HT-29 (cell line): ENCODE measurements at places on chromosomes 4 and X.

- DNase-seq: no peak
Measured at GRCh38 chrX:38939067-38939466, 137.8 kb downstream of the MID1IP1 start.

DNA sequence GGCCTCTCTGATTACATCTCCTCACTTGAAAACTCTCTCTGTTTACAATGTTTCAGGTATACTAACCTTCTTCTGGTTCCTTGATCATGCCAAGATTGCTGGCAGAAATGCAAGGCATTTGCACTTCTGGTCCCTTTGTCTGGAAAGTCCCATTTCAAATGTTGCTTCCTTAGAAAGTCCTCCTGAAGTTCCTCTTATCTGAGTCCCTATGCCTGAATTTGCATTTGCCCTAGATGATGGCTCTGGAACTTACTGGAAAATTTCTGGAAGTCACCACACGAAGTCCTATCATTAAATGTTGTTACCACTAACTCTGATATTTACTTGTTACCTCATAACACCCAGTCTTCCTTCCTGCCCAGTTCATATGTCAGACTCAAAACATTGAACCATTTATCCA is 176.4 kb downstream of the EFHC2 start:
- no peak for DNase-seq

- DNase-seq: no peak
Measured at GRCh38 chr4:59161249-59161648, 2038.9 kb upstream of the ADGRL3 start.

- peak; percentile 13 for DNase-seq
Measured at GRCh38 chr4:173317004-173317403, 17.2 kb downstream of the HMGB2 start.

DNA sequence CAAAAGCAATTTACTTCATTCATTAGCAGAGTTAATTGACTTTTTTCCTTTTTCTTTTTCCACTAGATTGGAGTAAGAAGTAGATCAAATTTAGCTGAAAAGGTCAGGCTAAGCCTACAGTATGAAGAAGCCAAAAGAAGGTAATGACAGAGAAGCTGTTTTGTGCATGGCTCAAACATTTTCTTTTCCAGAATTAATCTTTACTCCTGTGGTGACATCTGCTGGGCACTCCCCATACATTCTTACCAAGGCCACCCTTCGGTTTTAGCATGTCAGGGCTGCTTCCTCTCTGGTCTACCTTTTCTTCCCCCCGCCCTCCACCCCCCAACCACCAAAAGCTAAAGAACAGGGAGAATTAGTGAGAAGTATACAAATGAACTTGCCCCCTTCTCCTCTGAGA is 70.2 kb downstream of the CLDN22 start:
- DNase-seq: peak; percentile 57

GRCh38 chrX:71053217-71053621 is 14.9 kb downstream of the SNX12 start:
- DNase-seq: no peak

GRCh38 chr4:78645853-78646757 is 94.5 kb downstream of the ANXA3 start:
- peak; percentile 44 for DNase-seq

- DNase-seq: no peak
Measured at GRCh38 chrX:6891404-6891803, 256.1 kb upstream of the STS start.

- no peak for DNase-seq
Measured at GRCh38 chrX:10936976-10937375, 174.2 kb upstream of the HCCS start.

DNA sequence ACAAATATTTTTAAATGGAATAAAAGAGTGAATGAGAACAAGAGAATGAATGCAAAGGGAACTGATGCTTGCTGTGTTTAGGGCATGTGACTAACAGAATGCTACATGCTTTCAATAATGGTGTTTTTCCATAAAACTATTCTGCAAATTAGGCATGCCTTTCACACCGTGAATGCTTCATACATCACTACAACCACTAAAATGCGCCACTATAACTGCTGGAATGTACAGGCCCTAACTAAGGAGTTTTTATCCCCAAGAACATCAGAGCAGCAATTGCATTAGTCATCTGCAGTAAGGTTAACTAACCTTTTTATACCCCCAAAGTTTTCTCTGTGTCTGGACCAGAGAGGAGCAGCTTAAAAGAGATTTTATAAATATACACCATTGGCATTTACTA is 190.4 kb downstream of the ARAP2 start:
- no peak for DNase-seq

GRCh38 chr4:173498771-173499170 is 31.3 kb downstream of the HAND2 start:
- DNase-seq: no peak

DNA sequence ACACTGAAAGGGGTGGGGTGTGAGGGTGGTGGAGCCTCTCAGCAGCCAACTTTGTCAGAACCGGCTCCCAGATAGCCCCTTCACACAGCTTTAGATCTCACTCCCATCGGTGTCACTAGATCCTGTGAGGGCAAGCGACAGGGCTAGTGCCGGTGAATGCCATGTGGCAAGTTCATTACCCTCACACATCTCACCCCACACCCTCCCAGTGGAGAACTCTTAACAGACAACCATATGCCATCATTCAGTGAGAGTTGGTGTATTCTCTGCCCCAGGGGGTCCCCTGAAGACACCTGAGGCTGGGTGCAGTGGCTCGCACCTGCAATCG is 15.3 kb downstream of the SEPTIN6 start:
- DNase-seq: no peak

- no peak for DNase-seq
Measured at GRCh38 chr4:2923668-2924173, 39.5 kb downstream of the NOP14 start.

GRCh38 chrX:93332329-93332728 is 341.0 kb downstream of the NAP1L3 start:
- no peak for DNase-seq

GRCh38 chr4:184472614-184473498 is 1.5 kb downstream of the IRF2 start:
- peak; percentile 59 for DNase-seq

DNA sequence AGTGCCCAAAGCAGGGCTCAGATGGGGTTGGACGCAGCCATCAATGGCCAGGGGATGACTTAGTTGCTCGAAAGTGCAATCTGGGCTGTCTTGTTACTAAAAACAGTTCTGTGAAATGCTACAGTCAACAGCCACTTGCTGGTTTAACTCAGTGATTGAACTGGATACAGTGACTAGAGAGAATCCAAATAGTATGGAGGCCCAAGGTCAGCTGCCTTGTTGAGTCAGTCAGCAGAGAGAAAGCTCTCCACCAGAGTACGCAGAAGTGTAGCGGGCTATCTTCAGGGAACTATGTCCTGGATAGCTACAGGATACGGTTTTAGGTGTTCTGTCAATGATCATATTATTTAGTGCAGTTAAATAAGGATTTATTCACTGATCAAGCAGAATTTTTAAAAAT is 68.4 kb downstream of the TRAPPC11 start:
- no peak for DNase-seq

GRCh38 chr4:26008737-26009136 is 94.7 kb downstream of the SMIM20 start:
- DNase-seq: no peak

DNA sequence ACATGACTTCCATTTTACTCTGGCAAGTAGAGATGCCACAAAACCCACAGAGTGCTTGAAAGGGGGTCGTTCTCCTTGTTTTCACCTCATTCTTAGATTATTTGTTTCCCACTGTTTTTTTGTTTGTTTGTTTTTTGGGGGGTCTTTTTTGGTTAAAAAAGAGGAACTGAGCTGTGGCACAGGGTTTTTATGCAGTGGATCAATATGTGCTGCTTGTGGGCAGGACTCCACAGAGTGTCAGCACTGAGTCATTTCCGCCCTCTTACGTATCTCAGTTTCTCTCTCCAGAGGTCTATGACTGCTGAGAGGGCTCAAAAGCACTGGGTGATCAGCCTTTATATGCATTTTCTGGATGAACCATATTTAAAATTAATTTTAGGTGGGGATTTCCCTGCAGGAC is 268.1 kb upstream of the GRID2 start:
- no peak for DNase-seq

DNA sequence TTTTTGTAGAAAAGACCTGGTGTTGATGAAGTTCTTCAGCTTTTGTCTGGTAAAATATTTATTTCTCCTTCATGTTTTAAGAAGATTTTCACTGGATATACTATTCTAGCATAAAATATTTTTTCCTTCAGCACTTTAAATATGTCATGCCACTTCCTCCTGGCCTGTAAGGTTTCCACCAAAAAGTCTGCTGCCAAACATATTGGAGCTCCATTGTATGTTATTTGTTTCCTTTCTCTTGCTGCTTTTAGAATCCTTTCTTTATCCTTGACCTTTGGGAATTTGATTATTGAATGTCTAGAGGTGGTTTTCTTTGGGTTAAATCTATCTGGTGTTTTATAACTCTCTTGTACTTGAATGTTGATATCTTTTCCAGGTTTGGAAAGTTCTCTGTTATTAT is 35.6 kb upstream of the NMU start:
- no peak for DNase-seq

GRCh38 chr4:20433097-20433705 is 181.5 kb downstream of the SLIT2 start:
- DNase-seq: peak; percentile 66

GRCh38 chr4:8131210-8131609 is 27.4 kb downstream of the ABLIM2 start:
- DNase-seq: no peak

DNA sequence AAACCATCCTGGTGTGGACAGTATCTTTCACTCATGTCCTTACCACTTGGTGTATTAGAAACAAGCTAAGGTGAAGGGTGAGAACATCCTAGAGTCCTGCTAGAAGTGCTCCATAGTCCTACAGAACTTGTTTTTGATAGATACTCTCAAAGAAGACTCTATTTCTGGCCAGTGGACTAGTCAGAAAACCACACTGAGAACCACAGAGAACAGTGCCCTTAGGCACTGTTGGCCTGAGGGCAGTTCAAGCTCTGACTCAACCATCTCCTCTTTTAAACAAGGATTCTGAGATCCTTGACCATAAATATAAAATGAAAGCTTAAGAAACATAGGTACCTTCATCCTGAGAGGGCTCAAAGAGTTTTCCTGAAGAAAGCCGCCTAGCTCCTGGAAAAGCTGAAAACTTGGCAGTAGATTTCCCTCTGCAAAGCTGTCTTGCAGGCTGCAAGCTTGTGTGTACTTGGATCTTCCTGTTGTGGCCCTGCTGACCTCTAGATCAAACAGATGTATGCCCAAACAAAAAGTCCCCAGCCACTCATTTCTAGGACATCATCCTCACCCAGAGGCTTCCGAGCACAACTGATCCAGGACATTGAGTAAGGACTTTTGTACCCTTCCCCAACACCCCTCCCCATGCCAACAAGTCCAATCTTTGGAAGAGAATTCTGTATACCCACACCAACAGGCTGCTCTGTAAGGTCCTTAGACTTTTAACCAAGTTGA is 111.6 kb upstream of the CXCL13 start:
- DNase-seq: no peak

GRCh38 chr4:78656968-78657445 is 105.4 kb downstream of the ANXA3 start:
- no peak for DNase-seq

GRCh38 chr4:119284876-119285780 is 36.8 kb downstream of the FABP2 start:
- DNase-seq: no peak

GRCh38 chr4:77742054-77742453 is 77.1 kb downstream of the CNOT6L start:
- no peak for DNase-seq

- no peak for DNase-seq
Measured at GRCh38 chr4:83335701-83336100, 1.1 kb upstream of the HPSE start.

GRCh38 chrX:82848111-82848510 is 660.0 kb upstream of the POU3F4 start:
- DNase-seq: no peak

DNA sequence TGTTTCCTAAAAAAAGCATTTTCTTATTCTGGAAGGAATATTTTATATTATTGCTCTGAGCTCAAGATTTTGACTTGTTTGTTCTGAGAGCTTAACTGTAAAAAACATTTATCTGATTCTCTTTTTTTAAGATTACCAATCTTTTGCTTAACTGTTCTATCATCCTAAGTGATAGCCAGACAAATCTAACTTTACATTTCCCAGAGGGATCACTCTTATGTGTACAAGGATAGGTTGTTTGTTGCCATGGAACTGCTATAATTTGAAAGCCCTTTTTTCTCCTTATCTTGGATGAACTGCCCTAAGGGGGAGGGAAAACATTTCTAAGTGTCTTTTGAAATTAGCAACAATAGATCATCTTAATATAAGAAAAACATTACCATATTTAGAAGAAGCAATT is 494.7 kb downstream of the TRAM1L1 start:
- no peak for DNase-seq

GRCh38 chr4:164955107-164955805 is 22.2 kb downstream of the TRIM61 start:
- no peak for DNase-seq

DNA sequence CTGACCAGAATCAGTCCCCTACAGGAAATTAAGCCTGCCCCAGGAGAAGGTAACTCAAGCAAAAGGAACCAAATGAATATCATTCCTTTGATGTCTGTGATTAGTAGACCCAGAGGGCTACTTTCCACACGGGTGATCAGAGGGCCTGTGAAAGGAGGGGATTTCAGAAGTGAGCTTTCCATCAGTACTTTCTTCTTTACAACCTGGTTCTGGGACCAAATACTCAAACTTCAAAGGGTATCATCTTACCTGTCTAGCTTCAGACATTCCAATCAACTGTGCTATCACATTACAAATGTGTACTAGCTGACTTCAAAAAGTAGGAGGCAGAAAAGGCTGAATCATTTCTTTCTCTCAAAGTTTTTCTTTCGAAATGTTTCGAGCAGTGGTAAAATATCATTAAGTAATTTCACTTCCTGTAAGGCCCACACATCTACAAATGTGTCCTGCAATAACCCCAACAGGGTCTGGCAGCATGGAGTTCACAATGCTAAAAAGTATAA is 23.9 kb downstream of the ACSL4 start:
- no peak for DNase-seq

- DNase-seq: no peak
Measured at GRCh38 chrX:46693149-46693548, 65.8 kb downstream of the SLC9A7 start.

GRCh38 chr4:86432559-86433134 is 72.8 kb upstream of the MAPK10 start:
- no peak for DNase-seq

- no peak for DNase-seq
Measured at GRCh38 chr4:40963897-40964478, 214.2 kb downstream of the NSUN7 start.
